ENCODE measurements at places on chromosomes 5 and 9.

- DNase-seq: no peak
Observed at GRCh38 chr9:126472198-126472947, 141.4 kb upstream of the LMX1B start.

DNA sequence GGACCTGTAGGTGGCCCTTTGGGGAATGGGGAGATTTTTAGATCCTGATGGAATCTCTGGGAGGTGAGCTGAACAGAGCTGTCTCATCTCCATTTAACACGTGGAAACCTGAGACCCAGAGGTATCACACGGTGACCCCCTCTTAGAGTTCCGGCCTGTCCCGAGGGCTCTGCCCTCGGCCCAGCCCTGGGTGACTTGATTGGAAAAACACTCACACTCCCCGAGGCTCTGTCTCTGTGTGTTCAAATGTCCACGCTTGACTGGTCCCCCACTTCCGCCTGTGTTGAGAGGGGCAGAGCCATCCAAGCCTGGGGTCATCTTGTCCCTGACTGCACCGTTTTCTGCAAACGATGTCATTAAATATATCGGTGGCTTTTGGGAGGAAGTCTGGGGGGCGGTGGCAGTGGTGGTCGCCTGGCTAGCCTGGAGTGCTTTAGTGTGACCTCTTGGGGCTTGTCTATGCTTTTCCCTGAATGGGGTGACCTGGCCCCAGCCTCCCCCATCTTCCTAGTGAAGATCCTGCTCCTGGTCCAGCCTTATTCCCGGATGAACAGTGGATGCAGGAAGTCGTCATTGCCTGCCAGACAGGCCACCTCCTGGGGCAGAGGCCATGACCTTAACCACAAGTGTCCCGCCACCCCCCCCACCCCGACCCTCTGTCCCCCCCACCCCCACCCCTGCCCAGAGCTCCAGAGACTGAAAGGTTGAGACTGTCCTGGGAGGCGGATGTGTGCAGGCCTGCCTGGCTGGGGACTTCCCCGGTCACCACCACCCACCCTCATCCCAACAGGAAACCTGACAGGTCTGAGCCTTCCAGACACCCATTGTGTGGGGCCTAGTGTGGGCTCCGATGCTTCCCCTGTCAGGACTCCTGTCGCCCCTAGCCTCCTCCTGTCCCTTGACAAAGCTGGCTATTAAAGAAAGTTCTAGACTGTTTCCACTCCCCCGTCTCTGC is 5.3 kb upstream of the DAB2IP start:
- DNase-seq: no peak

DNA sequence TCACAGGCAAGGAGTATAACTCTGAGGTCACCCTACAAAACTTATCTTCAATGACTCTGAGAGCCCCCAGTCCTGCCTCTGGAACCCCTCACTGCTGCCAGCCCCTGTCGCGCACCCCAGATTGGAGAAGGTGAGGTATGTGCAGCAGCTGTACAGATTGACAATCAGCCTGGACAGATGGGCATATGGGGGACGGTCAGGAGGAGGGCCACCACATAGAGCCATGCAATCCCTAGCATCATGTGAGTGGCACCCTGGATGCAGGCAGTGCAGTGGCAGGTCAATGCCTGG is 90.1 kb downstream of the LMX1B start:
- no peak for DNase-seq

DNA sequence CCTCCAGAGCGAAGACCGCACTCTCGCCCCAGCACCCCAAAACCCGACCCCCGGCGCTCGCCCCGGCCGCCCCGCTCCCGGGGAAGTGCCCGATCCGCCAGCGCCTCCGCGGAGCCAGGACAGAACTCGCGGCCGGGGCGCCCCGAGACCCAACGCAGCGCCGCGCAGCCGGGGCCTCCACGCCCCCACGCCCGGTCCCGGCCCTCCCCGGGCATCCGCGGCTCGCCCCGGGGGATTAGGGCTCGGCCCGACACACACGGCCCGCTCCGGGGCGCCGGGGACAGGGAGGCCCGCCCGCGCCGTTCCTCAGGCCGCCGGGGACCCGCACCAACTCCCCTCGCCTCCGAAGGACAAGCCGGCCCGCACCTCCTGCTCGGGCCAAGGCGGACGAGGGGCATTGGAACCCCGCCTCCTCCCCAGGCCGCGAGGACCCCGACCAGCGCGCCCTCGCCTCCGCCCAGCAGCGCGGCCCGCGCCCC is 544 bp downstream of the FNBP1 start:
- DNase-seq: no peak

- no peak for DNase-seq
Observed at GRCh38 chr9:22073349-22073748, 64.2 kb upstream of the CDKN2B start.

- no peak for DNase-seq
Observed at GRCh38 chr9:99134893-99135341, 30.0 kb downstream of the TGFBR1 start.

DNA sequence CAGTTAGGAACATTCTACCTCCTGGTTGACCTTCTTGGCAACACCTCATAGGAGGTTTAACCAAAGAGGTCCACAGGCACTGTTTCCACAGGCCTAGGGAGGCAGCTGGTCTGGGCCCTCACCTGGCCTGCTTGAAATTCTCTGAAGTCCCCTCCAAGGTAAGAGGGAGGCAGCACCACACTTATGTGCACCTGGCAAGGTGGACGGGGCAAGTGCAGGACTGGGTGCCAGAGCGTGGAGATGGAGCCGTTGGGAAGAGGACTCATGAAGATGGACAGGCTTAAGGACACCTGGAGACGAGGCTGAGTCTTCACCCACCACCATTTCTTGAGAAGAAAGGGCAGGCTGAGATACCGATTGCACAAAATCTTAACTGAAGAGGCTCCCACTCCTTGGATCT is 6.6 kb upstream of the BARHL1 start:
- DNase-seq: no peak

DNA sequence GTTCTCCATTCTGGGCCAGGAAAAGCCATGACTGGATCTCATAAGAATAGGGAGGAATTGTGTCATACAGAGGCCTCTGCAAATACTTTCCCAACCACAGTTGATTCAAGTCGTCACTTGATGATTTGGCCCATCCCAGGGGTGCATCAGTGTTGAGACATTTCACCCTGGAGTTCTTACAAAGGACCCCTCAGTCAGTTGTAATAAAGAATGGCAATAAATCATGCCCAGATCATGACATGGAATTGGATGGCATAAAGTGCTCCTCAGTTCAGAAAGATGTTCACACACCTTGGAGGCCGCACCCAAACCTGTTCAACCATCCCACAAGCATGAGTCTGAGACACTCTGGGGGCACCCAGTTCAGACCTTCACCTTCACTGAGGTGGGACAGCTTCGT is 168.1 kb downstream of the NR3C1 start:
- no peak for DNase-seq

GRCh38 chr9:133073086-133074014 is 11.6 kb downstream of the CEL start:
- DNase-seq: no peak

GRCh38 chr5:149177911-149178565 is 36.7 kb downstream of the ABLIM3 start:
- DNase-seq: no peak

GRCh38 chr5:176614805-176615478 is 5.0 kb upstream of the GPRIN1 start:
- no peak for DNase-seq

DNA sequence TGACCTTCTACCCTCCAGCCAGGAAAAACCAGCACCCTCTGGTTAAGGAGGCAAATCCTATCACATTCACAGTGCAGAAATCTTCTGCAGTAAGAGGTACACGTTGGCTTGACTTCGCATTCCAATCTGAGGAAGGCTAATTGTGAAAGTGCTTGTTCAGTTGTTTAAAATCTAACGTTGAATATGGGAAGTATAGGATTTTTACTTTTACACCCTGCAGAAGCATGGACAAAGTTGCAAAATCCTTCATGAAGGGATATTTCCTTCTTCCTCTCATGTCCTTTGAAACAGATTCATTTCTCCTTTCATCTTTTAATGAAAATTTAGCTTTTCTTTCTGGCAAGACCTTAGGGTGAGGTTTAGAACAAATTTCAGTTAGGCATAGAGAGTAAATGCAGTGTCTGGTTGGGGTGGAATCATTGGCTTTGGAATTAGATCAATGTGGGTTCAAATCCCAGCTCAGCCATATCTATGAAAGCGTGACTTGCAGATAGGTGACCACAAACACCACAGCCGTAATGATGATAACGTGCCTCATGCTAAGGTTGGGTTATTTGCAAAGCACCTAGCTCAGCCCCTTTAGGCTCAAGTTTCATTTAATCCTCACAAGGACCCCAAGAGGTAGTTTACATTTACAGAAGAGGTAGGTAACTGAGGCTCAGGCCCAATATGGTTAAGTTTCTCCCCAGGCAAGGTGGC is 42.2 kb upstream of the C5orf58 start:
- DNase-seq: no peak

All from stimulated activated CD8-positive, alpha-beta memory T cell treated with anti-CD3 and anti-CD28 coated beads, Interleukin-7, amount 100 ng/mL, for 4 hours (primary cell).